Activated CD8-positive, alpha-beta memory T cell treated with anti-CD3 and anti-CD28 coated beads for 24 hours (primary cell): ENCODE measurements at places on chromosomes 1 and 21.

GRCh38 chr1:180742663-180743062, 110.8 kb downstream of the XPR1 start:
- no peak for DNase-seq

DNA sequence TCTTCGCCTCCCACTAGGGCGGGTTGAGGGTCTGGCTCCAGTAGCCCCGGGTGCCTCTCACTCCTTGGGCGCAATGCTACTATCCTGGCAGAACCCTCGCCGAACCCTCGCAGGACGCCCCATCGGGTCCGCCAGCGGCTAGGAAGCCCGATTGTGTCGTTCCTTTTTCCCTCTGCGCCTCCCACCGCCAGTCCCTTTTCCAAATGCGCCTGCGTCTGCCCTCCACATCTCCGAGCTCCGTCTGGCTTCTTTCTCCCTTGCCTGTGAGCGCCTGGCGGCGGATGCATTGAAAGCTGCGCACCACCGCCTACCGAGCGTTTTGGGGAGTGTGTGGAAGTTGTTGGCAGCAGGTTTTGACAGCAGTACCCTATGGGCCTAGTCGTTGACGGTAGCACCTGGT, 1.0 kb upstream of the DIRAS3 start:
- no peak for DNase-seq

DNA sequence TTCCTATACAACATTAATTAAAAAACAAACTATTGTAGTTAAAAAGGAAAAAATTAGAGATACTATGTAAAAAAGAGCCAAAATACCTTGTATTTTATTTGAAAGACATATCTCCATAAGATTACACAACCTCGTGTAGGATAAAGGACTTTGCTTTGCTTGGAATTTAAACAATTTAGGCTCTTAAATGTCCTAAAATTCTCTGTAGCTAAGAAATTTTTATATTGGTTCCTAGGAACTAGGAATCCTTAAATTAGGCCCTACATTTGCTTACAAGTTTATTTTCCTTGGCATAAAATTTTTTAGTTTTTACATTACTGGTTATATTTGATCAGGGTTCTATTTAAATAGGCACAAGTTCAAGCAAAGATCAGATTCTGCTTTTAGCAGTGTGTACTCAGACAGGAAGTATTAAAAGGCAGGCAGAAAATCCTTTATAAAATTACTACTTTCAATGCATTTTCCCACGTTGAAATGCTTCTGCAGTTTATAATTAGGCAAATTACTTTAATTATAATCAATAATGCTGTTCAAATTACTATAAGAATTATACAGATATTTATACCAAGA, 3.4 kb upstream of the ANGPTL3 start:
- DNase-seq: no peak

DNA sequence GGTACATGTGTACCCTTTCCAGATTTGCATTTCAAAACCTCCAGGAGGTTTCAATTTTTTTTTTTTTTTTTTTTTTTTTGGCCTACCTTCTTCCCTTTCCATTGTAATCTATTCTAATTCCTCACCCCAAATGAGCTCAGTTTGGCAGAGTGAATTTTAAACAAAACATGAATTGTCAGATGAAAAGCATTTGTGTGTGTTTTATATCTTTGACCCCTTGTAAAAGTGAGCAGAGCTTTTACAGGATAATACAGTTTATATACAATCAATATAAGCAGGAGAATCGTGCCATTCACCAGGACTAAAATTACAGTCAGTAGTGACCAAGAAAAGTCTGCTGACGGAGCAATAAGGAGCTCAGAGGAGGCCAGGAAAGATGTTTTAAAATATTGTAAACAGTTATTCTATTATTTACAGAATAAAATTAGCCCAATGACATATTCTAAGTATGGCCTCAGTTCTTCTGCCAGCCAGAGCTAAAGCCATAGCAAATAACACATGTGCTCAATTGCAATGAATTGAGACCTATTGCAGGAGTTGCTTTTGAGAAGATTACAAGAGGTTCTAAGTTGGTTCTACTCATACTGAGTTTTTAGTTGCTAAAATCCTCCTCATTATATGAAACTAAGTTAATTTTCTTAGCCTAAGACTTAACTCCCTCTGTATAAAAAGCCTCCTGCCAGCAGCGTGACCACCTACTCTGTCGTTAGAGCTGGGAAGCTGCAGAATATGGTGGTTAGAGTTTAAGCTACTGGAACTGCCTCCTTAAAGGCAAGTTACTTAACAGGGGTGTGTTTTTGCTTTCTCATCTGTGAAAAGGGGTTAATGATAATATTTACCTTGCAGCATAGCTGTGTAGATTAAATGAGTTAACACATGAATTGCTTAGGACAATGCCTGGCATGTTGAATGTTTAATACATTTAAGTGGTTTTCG, 50.8 kb upstream of the ZNF326 start:
- DNase-seq: no peak

- DNase-seq: no peak
Observed at GRCh38 chr21:26167593-26167992, 3.0 kb downstream of the APP start.

DNA sequence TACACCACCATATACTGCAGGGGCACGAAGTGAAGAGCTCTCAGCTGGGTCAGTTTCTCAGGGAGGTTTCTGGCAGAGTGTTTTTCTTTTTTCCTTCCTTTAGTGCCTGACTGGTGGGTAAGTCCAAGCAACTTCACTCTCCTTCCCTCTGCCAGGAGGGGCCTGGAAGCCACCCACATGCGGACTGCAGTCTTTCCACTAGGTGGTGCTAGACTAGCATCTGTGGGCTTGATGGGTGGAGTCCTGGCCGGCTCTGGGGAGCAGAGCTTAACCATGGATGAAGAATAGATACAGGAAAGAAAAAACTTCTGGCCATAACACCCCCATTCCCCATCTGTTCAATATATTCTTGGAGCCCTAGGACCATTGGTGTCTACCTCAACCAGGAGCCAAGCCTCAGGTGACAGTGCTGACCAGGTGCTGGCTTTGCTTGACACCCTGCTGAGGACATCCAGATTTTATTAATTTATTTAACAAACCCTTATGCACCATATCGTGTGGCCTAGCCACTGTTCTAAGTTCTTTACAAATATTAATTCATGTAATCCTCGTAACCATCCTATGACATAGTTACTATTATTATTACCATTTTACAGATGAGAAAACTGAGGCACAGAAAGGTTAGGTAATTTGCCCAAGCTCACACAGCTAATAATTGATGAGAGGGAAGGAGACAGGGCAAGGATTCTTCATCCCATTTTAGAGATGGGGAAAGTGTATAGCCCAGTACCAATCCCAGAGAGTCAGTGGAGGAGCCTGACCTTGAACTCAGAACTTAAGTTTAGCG, 126.7 kb upstream of the CSF3R start:
- DNase-seq: peak; percentile 62

- no peak for DNase-seq
Observed at GRCh38 chr1:93669369-93669768, 12.3 kb downstream of the BCAR3 start.

DNA sequence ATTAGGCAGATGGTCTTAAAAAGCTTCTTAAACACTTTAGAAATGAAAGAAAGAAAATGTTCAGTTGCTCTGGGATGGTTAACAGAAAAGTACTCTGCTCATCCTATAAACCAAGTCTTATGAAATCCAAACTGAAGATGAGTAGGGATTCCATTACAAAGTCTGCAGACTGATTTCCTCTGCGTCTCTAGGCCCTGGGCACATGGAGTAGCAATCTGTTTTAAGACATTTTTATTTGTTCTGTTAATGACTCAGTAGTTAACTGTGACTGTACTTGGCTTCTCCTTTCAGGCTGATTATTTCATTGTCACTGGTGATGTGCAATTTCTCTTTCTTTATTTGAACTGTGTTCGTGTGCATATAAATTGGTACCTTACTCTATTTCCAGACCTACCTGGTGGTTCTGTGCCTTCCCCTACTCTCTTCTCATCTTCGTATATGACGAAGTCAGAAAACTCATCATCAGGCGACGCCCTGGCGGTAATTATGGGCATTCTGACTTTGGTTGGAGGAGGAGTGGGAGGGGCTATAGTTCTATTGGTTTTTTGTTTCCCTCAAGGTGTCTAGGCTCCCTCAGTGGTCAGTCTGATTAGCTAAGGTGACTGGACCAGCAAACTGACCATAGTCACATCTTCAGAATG, 30.6 kb downstream of the ATP1A1 start:
- no peak for DNase-seq

DNA sequence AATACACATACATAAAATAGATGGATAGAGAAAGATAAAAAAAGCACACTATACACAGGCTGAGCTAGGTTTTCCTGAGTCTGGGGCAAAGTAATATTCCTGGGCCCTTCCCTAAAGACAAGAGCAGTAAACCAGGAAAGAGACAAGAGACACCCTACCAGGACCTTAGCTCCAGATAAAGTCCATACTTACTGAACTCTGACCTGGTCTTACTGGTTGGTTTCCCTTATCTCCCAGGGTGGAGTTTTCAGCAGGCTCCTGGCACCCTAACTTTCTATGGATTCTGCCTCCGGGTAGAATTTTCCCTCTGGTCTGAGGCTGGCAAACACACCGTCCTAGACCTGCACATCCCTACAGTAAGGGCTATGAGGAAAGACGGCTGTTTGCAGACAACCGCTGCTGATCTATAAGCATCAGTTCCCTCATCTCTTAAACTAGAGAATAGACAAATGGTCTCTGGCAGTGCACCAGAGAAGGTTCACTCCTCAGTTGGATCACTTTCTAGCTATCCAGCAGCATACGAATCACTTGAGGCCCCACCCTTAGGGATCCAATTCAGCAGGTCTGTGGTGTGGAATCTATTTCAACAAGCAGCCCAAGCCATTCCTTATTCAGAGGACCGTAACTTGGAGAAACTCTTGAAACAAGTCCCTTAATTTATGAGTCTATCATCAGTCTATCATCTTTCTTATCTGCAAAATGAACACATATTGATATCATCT, 52.0 kb downstream of the ARHGEF11 start:
- no peak for DNase-seq

DNA sequence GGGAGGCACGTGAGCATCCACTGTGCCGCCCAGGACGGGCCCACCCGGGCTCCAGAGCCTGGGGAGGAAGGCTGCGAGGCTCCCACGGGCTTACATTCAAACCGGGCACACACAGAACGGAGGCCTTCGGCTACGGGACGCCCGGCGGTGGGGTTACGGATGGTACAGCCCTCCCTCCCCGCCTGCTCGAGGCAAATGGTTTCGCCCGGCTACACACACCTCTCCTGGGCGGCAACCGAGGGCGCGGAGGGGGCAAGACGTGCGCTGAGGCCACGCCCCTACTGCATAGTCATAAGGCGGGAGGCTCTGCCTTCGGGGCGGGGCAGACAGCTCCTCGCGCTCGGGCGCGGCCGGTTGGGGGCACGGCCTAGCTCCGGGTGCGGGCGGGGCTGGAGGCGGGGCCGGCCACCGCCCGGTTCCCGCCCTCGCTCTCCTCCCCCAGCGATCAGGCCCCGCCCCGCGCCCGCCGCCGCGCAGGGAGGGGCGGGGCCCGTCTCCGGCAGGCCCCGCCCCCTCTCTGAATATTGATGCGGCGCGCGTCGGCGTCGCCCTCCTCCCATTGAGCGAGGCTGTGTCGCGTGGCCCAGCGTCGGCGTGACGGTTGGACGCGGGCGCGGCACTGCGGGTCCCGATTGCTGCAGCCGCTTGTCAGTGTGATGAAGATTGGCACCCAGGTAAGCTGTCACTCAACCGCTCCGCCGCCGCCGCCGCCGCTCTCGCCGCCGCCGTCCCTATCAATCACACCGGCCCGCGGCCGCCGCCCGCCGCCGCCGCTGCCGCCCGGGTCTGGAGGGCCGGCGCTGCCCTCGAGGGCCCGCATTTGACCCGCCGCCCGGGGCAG, at the start of gene PKNOX1:
PKNOX1 (plus strand) TSS at position 572 of the 841 bp plus-strand sequence. CDS start 29,820 bp downstream, outside the sequence.
- DNase-seq: peak; percentile 99

DNA sequence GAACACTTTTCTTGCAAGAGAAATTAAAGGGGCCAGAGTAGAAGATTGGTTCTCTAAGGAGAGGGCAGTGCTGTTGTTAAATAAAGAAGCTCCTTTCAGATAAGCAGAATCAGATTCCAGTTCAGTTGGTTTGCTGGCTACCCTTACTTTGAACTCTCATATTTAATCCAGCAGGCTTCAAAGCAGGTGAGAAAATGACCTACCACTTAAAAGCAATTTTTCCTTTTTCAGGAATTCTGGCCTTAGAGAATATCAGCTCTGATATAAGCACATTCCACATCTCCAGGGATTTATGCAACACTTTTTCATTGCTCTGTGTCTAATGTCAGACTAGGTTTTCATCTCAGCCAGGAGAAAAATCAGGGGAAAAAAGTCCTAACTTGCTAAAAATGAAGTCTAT, 28.7 kb downstream of the WNT2B start:
- DNase-seq: no peak

GRCh38 chr1:84277343-84278059, 24.0 kb upstream of the SAMD13 start:
- no peak for DNase-seq

- no peak for DNase-seq
Observed at GRCh38 chr1:102595106-102595505, 513.2 kb downstream of the COL11A1 start.

DNA sequence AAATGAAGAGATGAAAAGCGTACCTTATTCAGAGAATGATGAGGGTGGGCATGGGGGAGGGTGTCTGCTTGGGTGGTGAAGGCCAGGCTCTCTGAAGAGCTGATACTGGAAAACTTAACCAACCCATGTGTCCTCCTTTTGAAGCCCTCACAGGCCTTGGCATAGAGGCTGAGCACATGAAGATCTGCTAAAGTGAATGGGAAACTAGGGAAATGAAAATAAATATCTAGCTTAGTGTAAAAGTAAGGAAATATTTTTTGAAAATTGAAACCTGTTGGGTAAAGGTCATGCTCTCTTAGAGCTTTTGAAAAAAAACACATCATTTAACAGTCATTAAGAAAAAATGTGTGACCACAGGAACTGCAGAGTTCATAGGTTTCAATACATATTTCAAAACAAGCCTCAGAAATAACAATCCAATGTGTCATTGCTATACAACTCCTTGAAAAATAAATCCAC, 40.5 kb upstream of the RALGPS2 start:
- DNase-seq: no peak

GRCh38 chr1:45995298-45995697, 137.1 kb downstream of the PIK3R3 start:
- no peak for DNase-seq

GRCh38 chr1:155504207-155504606, 58.4 kb downstream of the ASH1L start:
- no peak for DNase-seq

DNA sequence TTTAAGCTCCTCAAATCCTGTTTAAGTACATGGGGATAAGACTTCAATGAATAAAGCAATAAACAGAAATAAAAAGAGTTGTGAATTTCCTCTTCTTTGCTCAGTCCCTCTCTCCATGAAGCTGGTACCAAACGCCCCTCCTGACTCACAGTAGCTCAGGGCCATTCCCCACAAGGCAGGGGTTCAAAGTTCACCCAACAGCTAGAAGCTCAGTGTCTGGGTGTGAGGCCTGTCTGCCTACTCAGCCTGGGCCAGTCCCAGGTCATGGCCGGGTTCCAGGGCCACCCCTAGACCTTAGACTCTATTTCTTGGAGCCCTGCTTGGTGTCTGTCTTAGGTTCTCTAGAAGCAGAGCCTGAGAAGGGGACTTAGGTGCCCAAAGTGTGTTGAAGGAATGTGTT, 251.5 kb downstream of the GRIK3 start:
- DNase-seq: no peak

GRCh38 chr1:12174924-12175810, 8.4 kb downstream of the TNFRSF1B start:
- no peak for DNase-seq
